ENCODE measurements at places on chromosomes 6 and 20.
A peak's percentile ranks its signal among the peaks of the same experiment; 100 is the strongest.

DNA sequence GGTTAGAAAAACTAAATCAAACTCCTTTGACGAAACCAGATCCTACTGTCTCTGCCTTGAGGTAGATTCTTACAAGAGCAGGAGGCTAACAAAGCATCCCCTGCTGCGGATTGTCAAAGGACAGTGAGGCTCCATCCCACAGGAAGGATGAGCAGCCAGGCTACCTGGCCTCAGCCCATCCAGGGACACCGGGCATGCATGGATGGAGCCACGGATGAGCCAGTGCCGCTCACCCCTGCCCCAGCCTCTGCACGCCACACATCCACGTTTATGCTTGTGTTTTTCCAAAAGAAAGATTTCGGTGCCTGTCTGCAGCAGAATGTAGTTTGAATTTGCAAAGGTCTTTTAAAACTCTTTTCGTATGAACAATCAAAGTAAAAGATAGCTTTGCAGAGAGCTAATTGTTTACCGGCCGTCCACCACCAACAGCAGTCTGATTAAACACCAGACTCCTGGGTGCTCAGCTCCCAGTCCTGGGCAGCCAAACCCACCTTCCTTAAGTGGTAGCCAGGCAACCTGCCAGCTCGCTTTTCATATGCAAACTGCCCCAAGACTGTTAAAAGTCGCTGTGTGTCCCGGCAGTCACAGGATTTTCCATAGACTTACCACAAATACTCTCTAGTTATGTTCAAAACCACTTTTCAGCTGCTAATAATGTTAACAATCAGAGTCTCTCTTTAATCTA is 999 bp downstream of the THBS2 start:
- H3K27ac ChIP-seq: no peak overlapping the region
- H3K36me3 ChIP-seq: no peaks in the 10 kb centered on the region

DNA sequence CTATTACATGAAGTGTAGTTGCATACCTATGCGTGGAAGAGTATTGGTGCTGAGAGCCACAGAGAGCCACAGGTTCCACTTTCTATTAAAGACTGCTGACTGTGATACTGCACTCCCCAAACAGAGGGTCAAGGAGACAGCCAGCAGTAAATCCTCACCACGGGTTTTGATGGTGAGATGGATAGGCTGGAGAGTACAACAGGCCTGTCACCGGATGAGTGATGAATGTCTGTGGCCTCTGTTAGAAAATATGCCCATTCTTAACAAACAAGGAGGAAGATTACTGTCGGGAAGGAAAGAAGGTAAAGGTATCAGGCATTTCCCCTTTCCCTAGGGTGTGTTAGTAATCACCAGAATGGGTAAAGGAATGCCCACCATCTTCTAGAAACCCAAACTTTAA is 286.5 kb downstream of the ALDH8A1 start:
- no peaks in the 10 kb centered on the region for H3K4me1 ChIP-seq
- no peaks in the 10 kb centered on the region for H3K27me3 ChIP-seq
- no peak overlapping the region for H3K4me3 ChIP-seq
- no peak for DNase-seq
- H3K36me3 ChIP-seq: no peaks in the 10 kb centered on the region

GRCh38 chr20:6483727-6484126 is 283.8 kb upstream of the BMP2 start:
- H3K4me3 ChIP-seq: no peak overlapping the region
- no peak for DNase-seq
- no peaks in the 10 kb centered on the region for H3K36me3 ChIP-seq
- no peak overlapping the region for H3K27ac ChIP-seq
- H3K27me3 ChIP-seq: no peaks in the 10 kb centered on the region

DNA sequence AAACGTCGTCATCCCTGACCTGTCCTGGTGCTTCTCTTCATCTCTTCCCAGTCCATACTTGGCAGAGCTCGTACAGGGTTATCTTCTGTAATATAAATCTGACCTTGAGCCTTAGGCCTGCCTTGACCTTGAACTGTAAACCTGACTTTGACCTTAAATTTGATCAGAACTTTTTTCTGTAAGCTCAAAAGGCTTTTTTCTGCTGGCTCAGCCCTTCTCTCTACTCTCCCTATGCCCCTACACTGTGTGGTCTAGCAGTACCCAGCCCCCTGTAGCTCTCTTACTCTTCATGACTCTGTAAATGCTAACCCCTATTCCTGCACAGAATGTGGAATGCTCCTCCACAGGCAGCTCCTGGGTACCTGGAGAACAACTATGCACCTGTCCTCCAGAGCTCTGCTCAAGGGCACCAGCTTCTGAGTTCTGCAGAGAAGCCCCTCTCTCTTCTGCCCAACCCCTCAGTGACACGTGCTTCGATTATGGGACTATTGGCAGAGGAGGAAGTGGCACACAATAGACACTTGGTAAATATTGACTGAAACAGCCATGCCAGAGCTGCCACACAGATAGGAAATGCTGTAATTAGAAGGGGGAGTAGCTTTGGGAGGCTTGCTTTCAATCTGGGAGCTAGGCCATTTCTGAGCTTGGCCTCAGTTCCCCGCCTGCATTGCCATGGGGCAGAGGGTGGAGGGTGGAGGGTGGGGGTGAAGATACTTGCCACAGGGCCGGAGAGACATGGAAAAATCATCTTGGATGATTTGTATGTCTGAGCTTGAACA is 15.4 kb downstream of the SNPH start:
- no peak overlapping the region for H3K4me3 ChIP-seq
- H3K27ac ChIP-seq: peak overlapping the region; percentile 52
- peaks cover 49% of the 10 kb centered on the region for H3K4me1 ChIP-seq
- H3K27me3 ChIP-seq: no peaks in the 10 kb centered on the region

- no peak for DNase-seq
- H3K36me3 ChIP-seq: peaks cover 1% of the 10 kb centered on the region
- no peak overlapping the region for H3K4me3 ChIP-seq
- no peaks in the 10 kb centered on the region for H3K27me3 ChIP-seq
- H3K27ac ChIP-seq: no peak overlapping the region
Measured at GRCh38 chr6:166448432-166448831, 65.7 kb upstream of the MPC1 start.

GRCh38 chr20:39823224-39823623 is 861.1 kb downstream of the DHX35 start:
- no peak for DNase-seq
- H3K27me3 ChIP-seq: peaks cover 6% of the 10 kb centered on the region
- H3K4me3 ChIP-seq: no peak overlapping the region
- H3K4me1 ChIP-seq: no peaks in the 10 kb centered on the region

GRCh38 chr6:139903411-139904157 is 529.1 kb upstream of the CITED2 start:
- H3K4me3 ChIP-seq: no peak overlapping the region
- H3K27ac ChIP-seq: no peak overlapping the region
- H3K36me3 ChIP-seq: no peaks in the 10 kb centered on the region

DNA sequence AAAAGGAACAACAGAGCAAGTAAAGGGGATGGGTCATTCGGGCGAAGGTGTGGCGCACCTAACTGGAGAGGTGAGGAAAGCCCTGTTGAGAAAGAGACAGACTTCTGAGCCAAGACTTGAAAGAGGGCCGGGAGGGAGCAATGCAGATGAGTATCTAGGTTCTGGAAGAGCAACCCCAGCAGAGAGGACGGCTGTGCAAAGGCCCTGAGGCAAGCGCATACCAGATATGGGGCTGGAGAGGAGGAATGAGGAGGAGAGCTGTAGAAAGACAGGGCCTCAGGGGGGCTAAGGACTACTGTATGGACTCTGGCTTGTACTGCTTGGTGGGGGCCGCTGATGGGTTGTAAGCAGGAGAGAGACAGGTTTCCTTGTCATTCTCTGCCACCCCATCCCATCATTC is 21.9 kb downstream of the TRERF1 start:
- peaks cover 55% of the 10 kb centered on the region for H3K4me1 ChIP-seq
- H3K4me3 ChIP-seq: no peak overlapping the region
- H3K27me3 ChIP-seq: no peaks in the 10 kb centered on the region
- peak overlapping the region; percentile 3 for H3K27ac ChIP-seq
- no peak for DNase-seq
- peaks cover 32% of the 10 kb centered on the region for H3K36me3 ChIP-seq

DNA sequence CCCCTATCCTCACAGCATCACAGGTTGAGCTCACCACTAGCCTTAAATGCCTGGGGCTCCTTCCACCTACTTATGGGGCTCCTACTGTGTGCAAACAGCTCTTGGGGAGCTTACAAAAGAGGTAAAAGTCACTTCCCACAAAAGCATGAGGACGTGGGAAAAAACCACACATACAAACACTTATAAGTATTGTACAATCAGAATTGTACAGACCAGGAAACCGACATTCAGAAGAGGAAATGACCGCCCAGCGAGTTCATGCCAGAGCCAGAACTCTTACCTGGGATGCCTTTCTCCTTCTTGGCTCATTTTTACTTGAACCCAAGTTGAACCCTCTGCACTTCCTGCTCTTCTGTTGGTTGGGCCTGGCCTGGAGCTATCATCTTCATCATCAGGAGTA is 6.3 kb upstream of the PPP1R16B start:
- H3K36me3 ChIP-seq: peaks cover 8% of the 10 kb centered on the region
- H3K27ac ChIP-seq: peak overlapping the region; percentile 57
- no peaks in the 10 kb centered on the region for H3K27me3 ChIP-seq
- DNase-seq: no peak
- no peak overlapping the region for H3K4me3 ChIP-seq
- H3K4me1 ChIP-seq: peaks cover 19% of the 10 kb centered on the region

DNA sequence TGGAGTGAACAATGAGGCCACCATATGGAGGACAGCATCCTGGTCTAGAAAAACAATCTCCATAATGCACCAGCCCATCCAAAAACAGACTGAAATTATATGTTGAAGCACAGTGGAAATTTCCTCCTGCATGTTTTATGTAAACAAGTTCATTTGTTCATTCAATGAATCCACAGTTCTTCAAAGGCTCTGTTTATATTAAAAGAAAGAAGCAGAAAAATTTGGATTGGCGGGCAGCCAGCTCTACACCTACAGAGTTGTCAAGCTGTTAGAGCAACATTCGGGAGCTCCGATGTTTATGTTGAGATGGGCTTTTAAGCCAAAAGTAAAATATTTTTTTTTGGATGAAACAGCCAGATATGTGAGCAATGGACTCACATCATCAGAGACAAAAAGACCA is 395.3 kb upstream of the SULF2 start:
- H3K4me3 ChIP-seq: no peak overlapping the region
- no peaks in the 10 kb centered on the region for H3K4me1 ChIP-seq
- no peak overlapping the region for H3K27ac ChIP-seq

- H3K4me1 ChIP-seq: no peaks in the 10 kb centered on the region
- H3K27ac ChIP-seq: no peak overlapping the region
- no peaks in the 10 kb centered on the region for H3K27me3 ChIP-seq
- H3K4me3 ChIP-seq: no peak overlapping the region
- H3K36me3 ChIP-seq: no peaks in the 10 kb centered on the region
- DNase-seq: no peak
Measured at GRCh38 chr6:93962566-93962965, 543.2 kb upstream of the EPHA7 start.

- DNase-seq: no peak
- no peaks in the 10 kb centered on the region for H3K4me1 ChIP-seq
- no peaks in the 10 kb centered on the region for H3K27me3 ChIP-seq
- H3K36me3 ChIP-seq: no peaks in the 10 kb centered on the region
- no peak overlapping the region for H3K27ac ChIP-seq
Measured at GRCh38 chr20:2398449-2398848, 17.7 kb downstream of the TGM6 start.

DNA sequence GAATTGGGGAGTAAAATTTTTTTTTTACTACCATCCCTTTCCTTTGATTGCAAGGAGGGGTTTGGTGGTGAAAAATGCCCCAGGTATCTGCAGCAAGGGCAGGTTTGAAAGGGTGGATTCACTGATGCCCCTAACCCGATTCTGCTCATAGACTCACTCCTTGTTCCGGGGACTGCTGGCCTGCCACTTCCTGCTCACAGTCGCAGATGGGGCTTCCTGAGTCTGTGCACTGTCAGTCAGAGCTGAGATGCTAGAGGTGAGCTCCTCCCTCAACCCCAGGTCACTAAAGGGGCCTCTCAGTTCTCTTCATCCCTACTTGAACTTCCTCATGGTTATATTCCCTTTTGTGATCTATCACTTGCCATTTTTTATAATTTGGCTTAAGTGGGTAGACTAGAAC is 357.9 kb downstream of the FARS2 start:
- no peaks in the 10 kb centered on the region for H3K27me3 ChIP-seq
- peak; percentile 63 for DNase-seq
- peaks cover 9% of the 10 kb centered on the region for H3K36me3 ChIP-seq

DNA sequence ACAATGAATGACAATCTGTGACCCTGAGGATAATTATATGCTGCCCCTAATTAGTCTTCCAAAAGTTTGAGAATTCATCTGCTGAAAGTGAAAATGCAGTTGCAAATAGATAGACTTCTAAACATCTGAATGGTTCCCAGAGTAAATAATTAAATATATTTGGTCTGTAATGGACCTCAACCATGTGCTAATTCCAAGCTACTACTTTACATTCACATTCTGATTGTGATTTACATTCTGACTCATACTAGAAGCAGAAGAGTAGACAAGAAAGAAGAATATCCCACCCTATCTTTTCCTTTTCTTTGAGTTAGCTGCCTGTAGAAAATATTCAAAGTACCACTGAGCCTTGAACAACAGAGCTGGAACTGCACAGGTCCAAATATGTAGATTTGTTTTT is 80.8 kb downstream of the PTPRK start:
- no peak for DNase-seq
- peaks cover 1% of the 10 kb centered on the region for H3K36me3 ChIP-seq
- no peak overlapping the region for H3K4me3 ChIP-seq
- no peaks in the 10 kb centered on the region for H3K4me1 ChIP-seq
- no peaks in the 10 kb centered on the region for H3K27me3 ChIP-seq
- no peak overlapping the region for H3K27ac ChIP-seq

GRCh38 chr6:147991961-147992360 is 350.7 kb upstream of the SASH1 start:
- no peak overlapping the region for H3K4me3 ChIP-seq
- no peaks in the 10 kb centered on the region for H3K27me3 ChIP-seq
- H3K36me3 ChIP-seq: no peaks in the 10 kb centered on the region
- DNase-seq: no peak
- H3K4me1 ChIP-seq: no peaks in the 10 kb centered on the region

DNA sequence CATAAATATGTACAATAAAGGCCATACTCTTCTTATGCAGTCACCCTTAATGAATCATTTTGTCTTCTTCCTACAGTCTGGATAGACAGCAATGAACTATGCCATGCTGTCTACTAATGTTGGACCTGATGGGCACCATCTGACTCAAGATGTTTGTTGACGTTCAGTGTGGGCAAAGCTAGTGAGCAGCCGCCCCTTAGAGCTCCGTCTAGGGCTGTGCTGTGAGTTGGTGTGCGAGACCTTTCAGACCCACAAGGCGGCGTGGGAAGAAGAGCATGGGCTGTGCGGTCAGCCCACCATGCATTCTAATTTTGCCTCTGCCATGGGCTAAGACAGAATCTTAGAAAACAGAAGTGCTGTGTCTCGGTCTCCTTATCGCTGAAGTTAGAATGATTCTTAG is 829.4 kb downstream of the QKI start:
- no peak for DNase-seq
- no peak overlapping the region for H3K4me3 ChIP-seq
- H3K27me3 ChIP-seq: no peaks in the 10 kb centered on the region

- H3K4me3 ChIP-seq: no peak overlapping the region
- H3K4me1 ChIP-seq: peaks cover 18% of the 10 kb centered on the region
- no peak for DNase-seq
Measured at GRCh38 chr6:130381012-130381411, 15.2 kb downstream of the TMEM200A start.

- peaks cover 45% of the 10 kb centered on the region for H3K4me1 ChIP-seq
- H3K36me3 ChIP-seq: no peaks in the 10 kb centered on the region
- no peak for DNase-seq
- no peaks in the 10 kb centered on the region for H3K27me3 ChIP-seq
- peak overlapping the region; percentile 38 for H3K27ac ChIP-seq
- no peak overlapping the region for H3K4me3 ChIP-seq
Measured at GRCh38 chr6:90583179-90583835, 3.6 kb downstream of the MAP3K7 start.
